ENCODE measurements at places on chromosomes 4 and X.

GRCh38 chr4:47746122-47746521, 91.7 kb downstream of the CORIN start:
- DNase-seq, result no peak

DNA sequence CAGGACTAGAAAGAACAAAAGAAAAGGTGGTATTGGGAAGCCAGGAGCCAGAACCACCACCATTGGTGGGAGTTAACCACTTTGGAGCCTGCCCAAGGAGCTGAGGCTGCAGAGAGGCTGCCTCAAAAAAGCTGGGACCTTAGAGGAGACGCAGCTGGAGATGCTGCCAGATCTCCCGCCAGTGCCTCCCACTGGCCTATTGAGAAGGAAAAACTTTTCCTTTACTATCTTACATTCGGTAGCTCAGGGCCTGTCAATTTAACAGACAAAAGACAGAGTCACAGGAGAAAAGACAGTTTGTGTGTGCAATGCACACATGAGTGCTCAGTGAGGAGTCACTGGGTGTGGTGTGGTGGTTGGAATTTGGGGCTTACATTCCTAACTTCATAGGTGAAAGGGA, 52.4 kb upstream of the HPSE start:
- no peak for DNase-seq

DNA sequence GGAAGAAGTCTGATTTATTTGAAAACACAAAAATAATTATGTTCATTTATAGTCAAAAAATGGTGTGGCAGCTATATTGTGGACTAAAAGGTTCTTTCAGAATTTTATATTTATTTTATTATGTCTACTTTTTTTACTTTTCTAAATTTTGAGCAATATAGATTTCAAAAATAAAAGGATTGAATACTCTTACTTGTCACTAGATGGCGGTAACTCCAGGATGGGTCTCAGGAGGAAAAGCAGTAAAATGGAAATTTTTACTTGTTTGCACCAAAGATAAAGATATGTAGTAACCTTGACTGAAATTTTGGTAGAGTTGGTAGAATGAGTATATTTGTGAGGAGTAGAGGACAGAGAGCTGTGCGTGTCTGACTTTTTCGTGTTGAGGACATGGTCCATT, 14.5 kb upstream of the DACH2 start:
- no peak for DNase-seq

DNA sequence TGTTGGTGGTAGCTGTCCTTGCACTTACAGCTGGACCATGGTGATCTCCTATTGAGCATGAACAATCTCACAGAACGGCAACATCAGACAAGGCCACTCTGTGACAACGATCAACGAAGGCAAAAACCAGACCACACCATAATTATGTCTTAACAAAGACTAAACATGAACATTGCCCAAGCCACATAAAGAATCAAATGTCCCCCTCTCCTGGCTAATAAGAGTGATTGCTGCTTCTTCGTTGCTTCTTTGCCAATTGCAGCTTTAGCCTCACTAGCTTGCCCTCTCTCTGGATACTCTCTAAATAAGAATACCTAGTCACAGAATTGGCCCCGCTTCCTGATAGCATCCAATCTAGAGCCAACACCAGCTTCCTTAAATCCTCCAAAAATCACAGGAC, 41.5 kb upstream of the PGRMC1 start:
- DNase-seq, result peak; percentile 34

DNA sequence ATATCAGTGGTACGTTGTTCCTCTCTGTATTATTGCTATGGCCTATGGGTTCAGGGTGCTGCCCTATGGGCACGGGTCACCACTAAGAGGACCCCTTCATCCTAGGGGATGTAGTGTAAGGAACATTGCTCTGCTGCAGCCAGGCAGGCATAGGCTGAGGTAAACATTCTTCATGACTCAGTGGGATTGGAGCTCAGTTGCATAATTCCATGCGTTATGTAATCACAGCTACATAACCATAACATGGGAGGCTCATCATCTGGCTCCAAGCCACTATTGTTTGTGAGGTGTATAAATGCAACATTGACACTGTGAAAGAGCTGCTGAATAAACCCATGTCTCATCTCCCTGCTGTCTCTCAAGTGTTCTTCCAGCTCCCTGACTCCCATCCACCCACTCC, 375.2 kb downstream of the MAGEE1 start:
- DNase-seq, result no peak

- no peak for DNase-seq
Measured at GRCh38 chr4:84481860-84482245, 17.2 kb downstream of the NKX6-1 start.

DNA sequence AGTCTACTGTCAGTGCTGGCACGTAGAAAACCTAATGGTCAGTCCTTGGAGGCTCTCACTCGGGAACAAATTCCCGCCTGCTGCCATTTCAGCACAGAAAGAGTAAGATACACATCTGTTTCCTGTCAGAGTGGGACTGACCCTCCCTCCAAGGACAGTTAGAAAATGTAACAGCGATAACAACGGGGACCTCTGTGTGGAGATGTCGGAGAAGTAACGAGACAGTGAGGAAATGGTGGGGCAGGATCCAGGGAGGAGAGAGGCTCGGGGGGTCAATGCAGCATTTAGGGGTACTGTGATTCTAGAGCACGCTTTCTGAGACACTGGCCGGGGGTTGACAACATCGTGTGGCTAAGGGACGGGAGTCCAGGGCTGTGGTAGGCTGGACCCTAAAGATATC, 36.0 kb upstream of the SORCS2 start:
- DNase-seq, result no peak

DNA sequence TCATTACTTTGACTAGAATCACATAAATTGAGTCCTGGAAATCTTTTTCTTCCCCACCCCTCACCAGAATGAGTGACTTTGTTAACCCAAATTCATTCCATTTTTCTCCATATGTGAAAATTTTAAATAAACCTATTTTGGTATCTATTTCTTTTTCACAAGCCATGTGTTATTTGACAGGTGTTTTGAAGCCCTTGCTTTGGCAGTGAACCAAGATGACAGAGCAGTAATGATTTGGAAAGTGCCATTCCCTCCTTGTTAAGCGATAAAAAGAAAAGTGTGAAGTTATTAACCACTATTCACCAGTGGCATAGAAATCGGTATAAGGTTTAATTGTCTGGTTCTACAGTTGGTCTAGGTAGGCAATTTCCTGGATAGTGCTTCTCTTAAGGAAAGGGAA, 66.1 kb downstream of the POLA1 start:
- DNase-seq, result no peak

- no peak for DNase-seq
Measured at GRCh38 chr4:165502916-165503907, 124.4 kb downstream of the CPE start.

DNA sequence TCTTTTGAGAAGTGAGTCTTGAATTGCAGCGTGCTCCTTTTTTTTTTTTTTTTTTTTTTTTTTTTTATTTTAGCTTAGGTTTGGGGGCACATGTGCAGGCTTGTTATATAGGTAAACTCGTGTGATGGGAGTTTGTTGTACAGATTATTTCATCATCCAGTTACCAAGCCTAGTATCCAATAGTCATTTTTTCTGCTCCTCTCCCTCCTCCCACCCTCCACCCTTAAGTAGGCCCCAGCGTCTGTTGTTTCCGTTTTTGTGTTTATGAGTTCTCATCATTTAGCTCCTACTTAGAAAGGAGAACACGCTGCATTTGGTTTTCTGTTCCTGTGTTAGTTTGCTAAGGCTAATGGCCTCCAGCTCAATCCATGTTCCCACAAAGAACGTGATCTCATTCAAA, 81.3 kb upstream of the TSPAN5 start:
- no peak for DNase-seq

DNA sequence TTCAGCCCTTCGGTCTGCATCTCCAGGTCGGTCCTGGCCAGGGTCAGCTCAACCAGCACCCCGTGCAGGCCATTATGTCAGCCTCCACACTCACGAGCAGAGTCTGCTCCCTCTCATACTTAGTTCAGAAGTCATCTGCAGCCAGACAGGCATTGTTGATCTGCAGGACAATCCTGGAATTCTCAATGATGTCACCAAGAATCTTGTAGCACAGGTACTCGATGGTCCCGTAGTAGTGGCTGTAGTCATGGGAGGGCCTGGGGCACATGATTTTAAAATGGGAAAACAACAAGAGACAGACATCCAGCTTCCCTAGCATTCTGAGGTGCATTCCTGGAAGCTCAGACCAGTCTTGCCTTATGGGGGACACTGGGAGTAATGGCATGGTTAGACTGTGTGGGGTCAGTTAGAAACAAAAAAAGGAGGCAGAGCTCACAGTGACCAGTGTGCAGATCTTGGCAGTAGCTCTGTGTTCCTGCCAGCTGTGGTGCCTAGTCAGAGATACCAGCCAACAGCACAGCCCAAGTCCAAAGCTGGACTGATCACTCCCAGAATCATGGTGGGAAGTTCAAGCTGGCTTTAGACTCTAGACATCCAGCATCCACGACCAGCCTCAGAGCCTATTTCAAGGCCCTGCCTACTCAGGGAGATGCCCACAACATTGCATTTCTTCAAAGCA, 31.9 kb downstream of the LRIT3 start:
- DNase-seq, result no peak

GRCh38 chr4:125676156-125676555, 361.4 kb downstream of the FAT4 start:
- DNase-seq, result no peak

DNA sequence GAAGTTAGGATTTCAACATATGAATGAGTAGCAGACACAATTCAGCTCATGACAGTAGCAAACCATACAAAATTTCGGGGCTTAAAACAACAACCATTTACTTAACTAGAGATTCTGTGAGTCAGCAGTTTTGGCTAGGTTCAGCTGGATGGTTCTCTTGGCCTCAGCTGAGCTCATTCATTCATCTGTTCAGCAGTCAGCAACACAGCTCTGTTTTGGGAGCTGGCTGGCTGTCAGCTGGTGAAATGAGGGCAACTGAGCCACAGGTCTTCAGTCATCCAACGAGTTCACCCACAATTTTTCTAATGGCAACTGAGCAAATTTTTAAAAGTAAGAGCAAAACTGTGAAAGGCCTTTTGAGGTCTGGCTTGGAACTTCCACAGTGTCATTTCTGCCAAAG, 2005.1 kb upstream of the AGA start:
- no peak for DNase-seq

DNA sequence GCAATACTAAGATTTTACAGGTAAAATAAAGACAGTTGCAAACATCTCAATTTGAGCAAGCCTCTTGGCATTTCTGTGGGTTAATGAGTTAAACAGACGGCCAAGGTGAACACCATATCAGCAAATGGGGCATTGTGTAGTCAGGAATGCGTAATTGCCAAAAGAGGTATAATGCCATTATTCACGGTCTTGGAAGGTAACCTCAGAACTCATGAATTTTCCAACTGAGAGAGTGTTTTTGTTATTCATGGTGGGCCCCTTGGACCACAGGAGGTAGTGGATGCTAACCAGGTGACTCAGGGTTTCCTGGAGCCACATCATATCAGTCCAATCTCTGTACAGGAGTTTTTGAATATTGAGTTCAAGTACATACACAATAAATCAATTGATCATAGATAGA, 368.0 kb upstream of the TECRL start:
- no peak for DNase-seq

DNA sequence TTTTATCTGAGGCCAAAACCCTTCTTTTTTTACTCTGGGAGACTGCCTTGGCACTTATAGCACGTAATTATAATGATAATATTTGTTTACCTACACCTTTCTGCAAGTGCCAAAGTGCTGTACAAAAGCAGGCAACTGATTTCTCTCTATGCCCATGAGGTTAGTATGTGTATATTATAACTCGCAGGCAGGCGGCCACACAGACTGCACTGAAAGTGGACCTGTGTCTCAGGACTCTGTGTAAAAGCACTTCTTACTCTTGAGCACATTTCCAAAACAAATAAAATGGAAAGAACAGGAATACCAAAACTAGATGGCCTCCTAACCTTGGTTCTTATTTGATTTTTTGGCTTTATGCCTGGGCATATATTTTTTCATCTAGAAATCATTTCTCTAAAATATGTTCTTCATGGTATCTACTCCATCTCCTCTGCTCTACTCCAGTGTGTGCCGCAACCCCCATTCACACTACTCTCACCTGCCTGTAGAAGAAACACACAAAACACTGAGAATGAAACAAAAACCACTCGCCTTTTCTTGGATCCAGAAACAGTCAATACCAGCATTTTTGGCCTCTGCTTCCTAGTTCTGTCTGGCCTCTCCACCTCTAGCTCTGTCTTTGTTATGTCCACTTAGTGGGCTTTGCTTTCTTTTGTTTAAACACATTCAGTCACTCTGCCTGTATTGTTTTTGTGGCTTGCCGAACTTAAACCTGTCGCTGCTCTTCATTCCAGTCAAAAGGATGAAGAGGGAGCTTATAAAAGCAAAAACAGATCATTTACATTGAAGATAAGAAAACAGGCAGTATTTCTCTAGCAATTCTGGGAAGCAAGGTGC, 934.5 kb upstream of the TENM3 start:
- no peak for DNase-seq

GRCh38 chrX:134599184-134599914, 58.9 kb downstream of the PLAC1 start:
- DNase-seq, result no peak

Data from vagina (tissue), 2 donors.